ENCODE measurements at places on chromosomes 5 and 9. TPM values are rescaled to one million over a fixed set of nuclear protein-coding genes. Genes with fewer than 3 reads are reported as not detected.

DNA sequence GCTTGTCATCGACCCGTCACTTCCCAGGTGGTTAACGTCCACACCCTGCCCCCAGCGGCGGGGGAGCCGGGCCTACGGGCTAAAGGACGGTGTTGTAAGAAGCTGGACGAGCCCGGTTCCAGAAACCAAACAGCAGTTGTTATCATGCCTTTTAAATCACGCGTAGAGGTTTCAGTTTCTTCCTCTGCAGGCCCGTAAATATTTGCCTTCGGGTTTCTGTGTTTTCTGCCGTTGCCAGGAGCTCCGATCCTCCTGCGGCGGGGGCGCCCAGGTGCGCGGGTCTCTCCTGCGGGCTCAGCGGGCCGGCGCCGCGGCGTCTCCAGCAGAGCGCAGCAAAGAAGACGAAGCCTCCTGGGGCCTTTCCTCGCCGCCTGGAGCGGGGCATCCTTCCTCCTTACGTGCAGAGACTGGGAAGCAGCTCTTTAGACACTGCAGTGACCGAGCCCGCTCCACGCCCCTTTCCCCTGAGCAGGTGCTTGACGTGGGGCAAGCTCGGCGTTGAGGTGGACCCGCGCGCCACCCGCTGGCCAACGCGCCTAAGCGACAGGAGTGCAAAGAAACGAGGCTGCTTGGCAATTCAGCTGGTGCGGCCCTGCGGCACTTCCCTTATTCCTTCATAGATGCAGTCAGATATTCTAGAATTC is 21.8 kb upstream of the TTC1 start:
- no peaks in the 10 kb centered on the region for H3K36me3 ChIP-seq
- DNase-seq = no peak
- no peaks in the 10 kb centered on the region for H3K27me3 ChIP-seq
- no peak overlapping the region for H3K27ac ChIP-seq
- H3K4me3 ChIP-seq = peak overlapping the region; percentile 34

- no peaks in the 10 kb centered on the region for H3K4me1 ChIP-seq
- no peak for DNase-seq
- H3K4me3 ChIP-seq = no peak overlapping the region
Observed at GRCh38 chr9:107007402-107007801, 144.4 kb downstream of the ZNF462 start.

DNA sequence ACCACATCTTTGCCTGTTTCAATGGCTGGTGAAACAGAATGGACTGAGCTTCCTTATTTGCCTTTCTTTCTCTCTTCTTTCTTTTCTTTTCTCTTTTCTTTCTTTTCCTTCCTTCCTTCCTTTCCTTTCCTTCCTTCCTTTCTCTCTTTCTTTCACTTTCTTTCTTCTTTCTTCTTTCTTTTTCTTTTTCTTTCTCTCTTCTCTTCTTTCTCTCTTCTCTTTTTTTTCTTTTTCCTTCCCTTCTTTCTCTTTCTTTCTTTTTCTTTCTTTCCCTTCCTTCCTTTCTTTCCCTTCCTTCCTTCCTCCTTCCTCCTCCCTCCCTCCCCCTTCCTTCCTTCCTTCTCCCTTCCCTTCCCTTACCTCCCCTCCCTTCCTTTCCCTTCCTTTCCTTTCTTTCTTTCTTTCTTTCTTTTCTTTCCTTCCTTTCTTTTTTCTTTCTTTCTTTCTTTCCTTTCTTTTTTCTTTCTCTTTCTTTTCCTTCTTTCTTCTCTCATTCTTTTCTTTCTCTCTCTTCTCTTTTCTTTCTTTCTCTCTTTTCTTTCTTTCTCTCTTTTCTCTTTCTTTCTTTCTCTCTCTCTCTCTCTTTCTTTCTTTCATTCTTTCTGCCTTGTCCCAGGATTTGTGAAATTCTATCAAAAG is 50.1 kb upstream of the MCTP1 start:
- no peaks in the 10 kb centered on the region for H3K4me1 ChIP-seq
- H3K27ac ChIP-seq = no peak overlapping the region
- H3K36me3 ChIP-seq = no peaks in the 10 kb centered on the region
- no peaks in the 10 kb centered on the region for H3K27me3 ChIP-seq
- DNase-seq = no peak
- H3K4me3 ChIP-seq = no peak overlapping the region

DNA sequence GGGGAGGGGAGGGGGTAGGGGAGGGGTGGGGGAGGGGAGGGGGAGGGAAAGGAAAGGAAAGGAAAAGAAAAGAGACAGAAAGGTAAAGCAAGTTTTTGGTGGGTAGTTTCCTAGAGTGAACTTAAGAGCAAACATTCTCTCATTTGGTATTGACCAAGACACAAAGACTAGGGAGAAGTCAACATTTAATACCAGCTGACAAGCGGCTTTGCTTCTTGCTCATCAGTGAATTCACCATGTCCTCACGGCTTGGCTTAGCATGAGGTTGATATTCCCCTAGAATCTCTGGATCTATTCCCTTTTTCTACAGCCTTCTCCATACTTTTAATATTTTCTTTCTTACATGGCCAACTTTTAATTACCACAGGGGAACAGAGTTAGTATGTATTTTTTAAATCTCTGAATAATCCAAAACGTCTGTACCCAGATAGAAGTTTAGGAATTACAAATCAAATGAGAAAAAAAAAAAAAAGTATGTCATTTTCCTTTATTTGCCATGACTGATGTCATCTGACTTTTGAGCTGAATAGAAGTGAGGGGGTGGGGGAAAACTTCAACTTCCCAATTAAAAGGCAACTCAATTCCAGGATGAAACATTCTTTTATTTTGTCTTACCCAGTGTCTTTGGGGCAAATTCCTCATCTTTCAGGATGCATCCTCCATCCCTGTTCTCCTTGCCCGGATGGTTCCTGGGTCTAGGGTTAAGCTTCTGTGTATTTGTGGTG is 40.1 kb upstream of the GLIS3 start:
- no peak overlapping the region for H3K27ac ChIP-seq
- no peak overlapping the region for H3K4me3 ChIP-seq
- no peaks in the 10 kb centered on the region for H3K4me1 ChIP-seq
- H3K36me3 ChIP-seq = no peaks in the 10 kb centered on the region
- no peak for DNase-seq

GRCh38 chr5:93925321-93925720 is 183.9 kb upstream of the POU5F2 start:
- no peaks in the 10 kb centered on the region for H3K36me3 ChIP-seq
- no peak for DNase-seq
- H3K4me1 ChIP-seq = no peaks in the 10 kb centered on the region
- no peak overlapping the region for H3K27ac ChIP-seq

- H3K27me3 ChIP-seq = no peaks in the 10 kb centered on the region
- peaks cover 16% of the 10 kb centered on the region for H3K4me1 ChIP-seq
- no peaks in the 10 kb centered on the region for H3K36me3 ChIP-seq
- H3K4me3 ChIP-seq = no peak overlapping the region
Observed at GRCh38 chr5:14777932-14778791, 93.4 kb downstream of the ANKH start.

GRCh38 chr5:179906795-179907555 is 722 bp downstream of the TBC1D9B start:
- peaks cover 25% of the 10 kb centered on the region for H3K4me1 ChIP-seq
- H3K27me3 ChIP-seq = no peaks in the 10 kb centered on the region
- peak overlapping the region; percentile 79 for H3K27ac ChIP-seq
- H3K4me3 ChIP-seq = peak overlapping the region; percentile 68

GRCh38 chr5:74673011-74673790 is 11.8 kb upstream of the HEXB start:
- peak overlapping the region; percentile 37 for H3K27ac ChIP-seq
- H3K36me3 ChIP-seq = no peaks in the 10 kb centered on the region
- no peak for DNase-seq
- H3K27me3 ChIP-seq = no peaks in the 10 kb centered on the region

DNA sequence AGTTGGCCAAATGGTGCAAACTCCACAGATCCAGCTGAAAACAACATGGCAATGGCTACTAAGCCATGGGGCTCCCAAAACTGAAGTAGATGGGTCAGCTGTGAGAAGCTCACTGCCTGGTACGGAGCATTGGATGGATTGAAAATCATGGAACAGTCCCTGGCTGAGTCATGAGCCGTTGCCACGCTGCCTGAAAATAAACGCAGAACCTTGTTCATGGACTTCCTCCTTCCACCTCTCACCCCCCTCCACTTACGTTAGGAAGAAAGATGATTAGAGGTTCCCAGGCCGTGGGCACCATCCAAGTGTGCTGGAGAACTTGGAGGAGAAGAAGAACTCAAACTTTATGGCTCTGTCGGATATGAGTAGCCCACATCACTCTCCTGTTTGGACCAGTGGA is 6.8 kb upstream of the DIPK1B start:
- no peaks in the 10 kb centered on the region for H3K36me3 ChIP-seq
- no peak for DNase-seq
- H3K27me3 ChIP-seq = no peaks in the 10 kb centered on the region
- H3K27ac ChIP-seq = no peak overlapping the region
- H3K4me3 ChIP-seq = no peak overlapping the region
- H3K4me1 ChIP-seq = peaks cover 7% of the 10 kb centered on the region

DNA sequence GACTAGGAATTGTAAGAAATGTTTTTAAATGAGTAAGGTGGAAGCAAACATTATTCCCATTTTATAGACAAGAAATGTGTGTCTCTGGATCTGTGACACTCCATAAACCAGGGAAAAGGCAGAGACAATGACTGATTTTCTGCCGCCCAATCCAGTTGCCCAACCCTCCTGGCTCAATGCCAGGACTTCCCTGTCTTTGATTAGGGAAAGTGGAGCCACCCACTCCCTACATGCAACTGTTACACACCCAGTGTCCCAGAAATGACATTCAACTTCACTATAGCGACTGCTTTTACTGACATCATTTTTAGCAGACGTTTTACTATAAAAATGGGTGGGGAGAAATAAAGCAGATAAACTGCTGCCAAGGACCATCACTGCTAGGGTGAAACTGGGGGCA is 79.7 kb downstream of the THBS4 start:
- H3K4me3 ChIP-seq = no peak overlapping the region
- no peaks in the 10 kb centered on the region for H3K36me3 ChIP-seq
- no peak for DNase-seq
- peaks cover 3% of the 10 kb centered on the region for H3K4me1 ChIP-seq
- no peak overlapping the region for H3K27ac ChIP-seq

GRCh38 chr5:54603372-54603771 is 85.8 kb downstream of the SNX18 start:
- H3K4me1 ChIP-seq = peaks cover 9% of the 10 kb centered on the region
- no peaks in the 10 kb centered on the region for H3K27me3 ChIP-seq

DNA sequence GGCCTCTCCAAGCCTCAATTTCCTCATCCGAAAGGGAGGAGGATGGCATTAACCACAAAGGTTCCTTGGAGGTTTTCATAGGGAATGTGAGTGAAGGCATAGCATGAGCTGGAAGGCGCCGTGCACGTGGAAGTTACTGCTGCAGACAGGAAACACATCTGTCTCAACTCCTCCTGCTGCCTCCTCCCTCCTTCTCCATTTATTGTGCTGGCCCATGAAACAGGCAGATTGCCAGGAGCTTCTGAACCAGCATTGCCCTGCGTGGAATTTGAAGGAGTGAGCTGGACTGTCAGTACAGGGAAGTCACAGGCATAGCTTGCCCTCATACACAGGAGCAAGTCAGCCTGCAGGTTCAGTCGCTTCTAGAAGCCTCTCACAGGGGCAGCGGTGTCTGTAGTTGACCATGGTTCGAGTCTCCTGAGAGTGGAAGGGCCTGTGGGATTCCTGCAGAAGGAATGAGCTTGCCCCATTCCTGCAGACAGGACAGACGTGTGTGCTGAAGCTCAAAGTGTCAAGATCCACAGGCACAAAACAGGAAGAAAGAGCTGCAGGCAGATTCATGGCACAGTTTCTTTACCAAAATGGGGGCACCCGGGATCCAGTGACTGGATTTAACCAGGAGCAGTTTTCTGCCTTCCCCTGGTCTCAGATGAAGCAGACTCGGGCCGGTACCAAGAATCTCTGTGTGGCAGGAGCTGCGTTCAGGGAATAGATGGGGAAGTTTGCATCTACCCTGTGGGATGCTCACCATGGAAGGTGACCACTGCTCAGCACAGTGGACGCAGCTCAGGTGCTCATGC is 48.7 kb upstream of the CTSL start:
- no peak for DNase-seq
- no peaks in the 10 kb centered on the region for H3K36me3 ChIP-seq
- no peak overlapping the region for H3K27ac ChIP-seq
- no peaks in the 10 kb centered on the region for H3K4me1 ChIP-seq
- H3K4me3 ChIP-seq = no peak overlapping the region
- H3K27me3 ChIP-seq = no peaks in the 10 kb centered on the region

DNA sequence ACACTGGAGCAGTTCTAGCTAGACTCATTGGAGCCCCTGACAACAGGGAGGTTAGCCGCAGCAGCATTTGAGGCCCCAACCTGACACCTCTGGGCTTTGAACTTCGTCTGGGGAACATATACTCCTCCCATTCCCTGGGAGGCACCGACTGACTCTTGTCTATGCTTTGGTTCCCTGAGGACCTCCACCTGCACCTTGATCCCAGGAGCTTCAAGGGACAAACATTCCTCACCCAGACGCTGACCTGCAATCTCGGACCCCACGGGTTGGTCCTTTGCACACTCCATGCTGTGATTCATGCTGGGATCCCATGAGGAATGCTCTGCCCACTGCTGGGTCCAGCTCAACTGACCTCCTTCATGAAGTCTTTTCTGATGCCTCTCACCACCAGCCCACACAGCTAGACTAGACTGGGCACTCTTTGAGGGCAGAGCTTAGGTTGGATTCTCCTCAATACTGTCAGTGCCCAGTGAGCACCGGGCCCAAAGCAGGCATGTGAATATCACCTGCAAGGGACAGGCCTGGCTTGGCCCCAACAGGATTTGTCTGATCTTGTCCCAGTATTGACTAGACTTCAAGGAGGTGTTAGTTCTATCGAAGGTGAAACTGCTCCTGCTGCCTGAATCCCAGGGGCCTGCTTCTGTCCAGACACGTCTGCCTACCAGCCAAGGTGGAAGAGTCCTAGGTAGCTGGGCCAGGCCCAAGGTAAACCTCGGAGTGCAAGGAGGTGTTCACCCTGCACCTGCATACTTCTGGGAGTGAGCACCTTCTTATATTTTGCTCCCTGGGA is 51.8 kb upstream of the ZBTB43 start:
- H3K36me3 ChIP-seq = no peaks in the 10 kb centered on the region
- DNase-seq = no peak
- H3K27ac ChIP-seq = no peak overlapping the region
- no peaks in the 10 kb centered on the region for H3K4me1 ChIP-seq
- no peak overlapping the region for H3K4me3 ChIP-seq
- no peaks in the 10 kb centered on the region for H3K27me3 ChIP-seq

The HTR4 gene
- total RNA-seq = 2.9 TPM

The CARTPT gene
- not detected for total RNA-seq

The DOCK8 gene
- 18.4 TPM for total RNA-seq

The RHOBTB3 gene
- total RNA-seq = 43.2 TPM

The DCANP1 gene
- total RNA-seq = not detected

The PCDHGA7 gene
- 5.2 TPM for total RNA-seq

The ZNF367 gene
- total RNA-seq = 0.74 TPM

The COL5A1 gene
- total RNA-seq = 36.6 TPM

The PHAX gene
- 44.7 TPM for total RNA-seq
